ENCODE measurements at places on chromosomes 1 and 21.
A peak's percentile ranks its signal among the peaks of the same experiment; 100 is the strongest.

DNA sequence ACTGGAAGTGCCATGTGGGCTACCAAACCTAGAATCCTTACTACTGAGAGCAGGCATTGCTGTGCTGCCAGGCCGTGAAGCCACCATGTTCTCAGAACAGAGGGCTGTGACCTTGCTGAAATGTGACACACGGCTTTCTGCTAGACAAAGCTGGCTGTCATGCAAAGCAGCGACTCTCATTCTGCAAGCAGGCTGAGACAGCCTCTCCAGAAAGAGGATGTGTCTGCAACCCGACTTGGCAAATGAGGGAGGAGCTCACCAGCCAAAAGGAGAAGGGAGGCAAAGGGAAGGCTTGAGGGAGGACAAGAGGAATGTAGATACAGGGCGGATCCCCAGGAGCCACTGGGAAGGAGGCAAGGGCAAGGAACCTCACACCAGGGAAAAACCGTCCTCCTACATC lies 85.7 kb upstream of the KRTAP19-8 start:
- no peak for DNase-seq

DNA sequence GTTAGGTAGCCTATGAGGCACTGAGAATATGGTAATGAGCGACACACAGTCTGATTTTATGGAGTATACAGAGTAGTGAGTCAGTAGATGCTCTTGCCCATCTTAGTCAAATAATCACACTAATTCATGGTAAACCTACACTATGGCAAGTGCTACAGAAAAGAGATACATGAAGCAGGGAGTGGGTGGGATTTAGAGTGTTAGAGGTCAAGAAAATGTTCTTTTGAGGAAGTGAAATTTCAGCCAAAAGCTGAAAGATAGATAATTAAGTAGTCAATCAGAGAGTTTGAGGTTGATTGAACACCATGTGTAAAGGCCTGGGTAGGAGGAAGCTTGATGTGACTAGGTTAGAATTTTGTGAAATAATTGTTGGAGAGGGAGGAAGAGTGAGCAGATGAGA lies 14.7 kb downstream of the MDM4 start:
- no peak for DNase-seq

DNA sequence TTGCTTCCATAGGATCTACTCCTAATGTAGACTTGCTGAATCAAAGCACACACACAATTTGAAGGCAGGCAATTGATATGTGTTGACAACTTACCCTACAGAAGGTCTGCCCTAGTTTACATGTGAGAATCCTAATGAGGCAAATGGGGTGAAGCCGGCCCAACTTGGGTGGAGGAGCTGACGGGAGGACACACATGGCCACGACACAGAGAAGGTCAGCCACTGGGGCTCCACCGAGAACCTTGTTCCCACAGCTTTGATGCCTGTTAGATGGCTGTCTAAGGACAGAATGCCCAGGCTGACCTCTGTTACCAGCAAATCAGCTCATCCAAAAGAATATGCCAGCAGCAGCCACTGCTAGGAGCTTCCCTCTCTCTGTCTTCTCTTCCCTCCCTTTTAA lies 1.5 kb upstream of the PLA2G2D start:
- DNase-seq: no peak

- DNase-seq: no peak
Observed at GRCh38 chr21:44800103-44800502, 1.5 kb downstream of the UBE2G2 start.

- no peak for DNase-seq
Observed at GRCh38 chr1:47818682-47819573, 178.3 kb downstream of the TRABD2B start.

GRCh38 chr1:107954719-107955415 lies 10.1 kb downstream of the VAV3 start:
- DNase-seq: no peak

DNA sequence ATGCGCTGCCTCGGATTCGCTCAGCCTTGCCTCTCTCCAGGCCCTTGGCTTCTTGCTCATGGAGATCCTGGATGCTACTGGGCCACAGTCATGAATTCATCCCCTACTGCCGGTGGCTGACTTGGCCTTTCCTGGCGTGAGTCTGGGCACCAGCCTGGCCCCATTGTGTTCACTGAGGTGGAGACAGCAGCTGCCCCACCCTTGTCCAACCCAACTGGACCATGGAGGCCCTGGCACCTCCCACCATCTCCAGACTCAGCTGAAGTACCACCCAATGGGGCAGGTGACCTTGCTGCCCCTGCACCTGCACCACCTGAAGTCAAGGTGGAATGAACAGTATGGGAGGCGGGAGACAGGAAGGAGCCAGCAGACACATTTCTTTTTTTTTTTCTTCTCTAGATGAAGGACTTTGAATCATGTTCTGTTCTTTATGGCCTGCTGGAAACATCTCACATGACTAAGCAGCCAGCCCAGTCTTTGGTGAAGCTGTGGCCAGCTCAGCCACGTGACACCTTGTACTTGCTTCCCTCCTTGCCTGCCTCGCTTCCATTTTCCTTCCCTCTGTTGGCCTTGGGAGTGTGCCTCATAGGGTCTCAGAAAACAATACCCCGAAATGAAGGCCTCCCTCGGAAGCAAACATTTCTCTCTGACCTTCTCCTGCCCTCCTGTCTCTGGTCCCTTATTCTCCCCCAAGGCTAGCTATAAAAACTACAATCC lies 3.8 kb upstream of the SLC30A2 start:
- DNase-seq: no peak

DNA sequence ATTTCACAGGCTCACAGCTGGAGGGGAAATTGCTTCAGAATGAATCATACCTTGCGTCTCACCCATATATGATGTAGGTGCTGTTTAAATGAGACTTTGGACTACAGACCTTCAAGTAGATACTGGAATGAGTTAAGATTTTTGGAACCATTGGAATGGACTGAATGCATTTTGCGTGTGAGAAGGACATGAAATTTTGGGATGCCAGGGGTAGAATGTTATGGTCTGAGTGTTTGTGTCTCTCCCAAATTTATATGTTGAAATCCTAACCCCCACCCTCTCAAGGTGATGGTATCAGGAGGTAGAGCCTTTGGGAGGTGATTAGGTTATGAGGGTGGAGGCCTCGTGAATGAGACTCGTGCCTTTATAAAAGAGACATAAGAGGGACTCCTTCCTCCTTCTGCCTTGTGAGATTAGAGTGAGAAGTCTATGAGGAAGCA lies 41.4 kb downstream of the KCNK1 start:
- DNase-seq: no peak

DNA sequence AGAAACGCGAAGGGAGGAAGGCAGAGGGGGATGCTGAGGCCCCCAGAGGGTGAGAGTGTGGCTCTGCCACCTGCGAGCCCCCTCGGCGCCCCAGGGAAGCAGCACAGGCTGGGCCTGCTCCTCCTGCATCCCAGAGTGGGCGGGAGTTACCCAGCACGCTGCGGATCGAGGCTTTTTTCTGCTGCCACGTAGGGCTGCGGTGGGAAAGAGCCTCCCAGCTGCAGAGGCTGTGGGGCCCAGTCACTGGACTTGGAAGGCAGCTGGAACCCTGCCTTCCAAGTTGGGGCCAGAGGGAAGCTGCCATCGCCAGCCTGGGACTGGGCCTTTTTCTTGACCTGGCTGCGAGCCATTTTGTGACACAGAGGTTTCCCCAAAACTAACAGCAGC lies 2.3 kb upstream of the GRIK3 start:
- no peak for DNase-seq

DNA sequence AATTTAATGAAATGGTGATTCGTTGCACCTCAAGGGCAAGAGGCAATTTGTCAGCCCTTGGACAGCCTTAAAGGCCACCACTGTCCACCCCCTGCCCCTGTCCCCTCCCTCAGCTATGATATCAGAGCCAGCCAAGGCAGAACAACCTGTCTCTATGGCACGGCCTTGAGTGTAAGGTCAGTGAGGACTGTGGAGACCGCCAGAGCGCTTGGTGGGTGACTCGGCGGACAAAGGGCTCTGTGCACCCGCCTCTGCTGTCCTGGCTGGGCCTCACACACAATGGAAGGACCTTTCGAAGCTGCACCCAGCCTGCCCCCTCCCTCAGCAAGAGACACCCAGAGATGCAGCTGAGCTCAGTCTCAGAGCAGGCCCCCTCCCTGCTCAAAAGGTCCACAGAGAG lies 50.6 kb downstream of the SDC3 start:
- no peak for DNase-seq

DNA sequence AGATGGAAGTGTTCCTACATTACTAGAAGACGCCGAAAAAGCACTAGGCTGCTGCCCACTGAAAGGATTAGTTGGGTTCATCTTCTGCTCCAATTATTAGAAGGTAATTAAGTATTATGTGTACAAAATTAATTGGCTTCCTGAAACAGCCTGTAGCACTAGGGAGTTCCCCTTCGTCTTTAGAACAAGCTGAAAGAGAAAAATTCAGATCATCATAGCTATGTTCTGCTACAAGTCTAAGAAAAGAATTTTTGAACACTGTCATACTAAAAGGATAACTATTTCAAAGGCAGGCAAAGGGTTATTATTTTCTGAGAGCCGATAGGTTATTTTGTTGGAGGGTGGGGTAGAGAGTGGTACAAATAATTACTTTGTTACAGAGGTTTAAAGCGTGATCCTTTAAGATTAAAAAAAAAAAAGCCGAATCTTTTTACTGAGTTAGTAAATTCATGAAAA lies at the start of gene MCM3AP:
MCM3AP (minus strand) TSS at position 406 of the 456 bp plus-strand sequence; CDS start at position 81, 325 bp downstream.
- DNase-seq: no peak

DNA sequence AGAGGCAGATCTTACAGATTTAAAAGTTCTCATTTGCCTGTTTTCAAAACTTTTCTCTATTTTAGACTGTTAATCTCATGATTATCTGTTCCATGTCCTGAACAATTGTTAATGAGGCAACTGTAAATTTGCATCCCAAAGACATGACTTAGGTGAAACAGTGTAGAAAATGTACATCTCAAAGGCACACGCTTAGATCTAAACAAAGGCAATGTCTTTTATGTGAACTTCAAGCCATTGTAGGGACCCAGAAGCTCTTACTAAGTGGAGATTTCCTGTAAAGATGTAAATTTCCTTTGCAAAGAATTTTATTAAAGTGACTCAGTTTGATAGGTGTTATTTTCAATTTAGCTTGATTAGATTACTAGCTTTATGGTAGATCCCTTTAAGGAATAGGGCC lies 125.2 kb upstream of the F3 start:
- DNase-seq: no peak

- DNase-seq: no peak
Observed at GRCh38 chr1:154502066-154502743, at the start of the genes SHE and TDRD10. Gene SHE (minus strand): TSS chr1:154502412. CDS start chr1:154502026, 386 bp downstream. Gene TDRD10 (plus strand): TSS chr1:154502219. CDS start chr1:154506904, 4,685 bp downstream.

DNA sequence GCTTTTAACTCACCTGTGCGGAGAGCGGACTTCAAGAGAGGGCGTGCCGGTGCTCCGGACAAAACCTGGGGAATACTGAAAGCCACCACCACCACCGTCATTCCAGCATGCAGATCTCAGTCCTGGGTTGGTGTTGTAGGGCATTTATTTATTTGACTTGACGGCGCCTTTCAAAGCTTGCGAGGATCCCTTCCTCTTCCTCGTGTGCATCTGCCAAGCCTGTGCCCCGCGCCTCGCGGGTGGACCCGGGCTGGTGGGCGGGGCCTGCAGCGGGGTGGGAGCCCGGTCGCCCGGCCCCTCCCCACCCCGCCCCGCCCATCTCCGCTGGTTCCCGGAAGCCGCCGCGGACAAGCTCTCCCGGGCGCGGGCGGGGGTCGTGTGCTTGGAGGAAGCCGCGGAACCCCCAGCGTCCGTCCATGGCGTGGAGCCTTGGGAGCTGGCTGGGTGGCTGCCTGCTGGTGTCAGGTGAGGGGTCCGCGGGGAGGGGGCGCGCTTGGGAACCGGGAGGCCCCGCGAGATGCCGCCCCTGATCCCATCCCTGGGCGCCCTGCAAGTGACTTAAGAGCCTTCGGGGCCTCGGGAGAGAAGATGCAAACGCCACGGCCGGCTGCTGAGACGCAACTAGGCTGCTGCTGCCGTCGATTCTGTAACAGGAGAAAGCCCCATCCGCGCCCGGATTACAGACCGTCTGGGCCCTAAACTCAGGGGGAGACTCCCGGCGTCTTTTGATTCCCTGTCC lies at the start of gene IL10RB:
IL10RB (plus strand) TSS at position 318 of the 739 bp plus-strand sequence; CDS start at position 417, 99 bp downstream.
- peak; percentile 48 for DNase-seq

DNA sequence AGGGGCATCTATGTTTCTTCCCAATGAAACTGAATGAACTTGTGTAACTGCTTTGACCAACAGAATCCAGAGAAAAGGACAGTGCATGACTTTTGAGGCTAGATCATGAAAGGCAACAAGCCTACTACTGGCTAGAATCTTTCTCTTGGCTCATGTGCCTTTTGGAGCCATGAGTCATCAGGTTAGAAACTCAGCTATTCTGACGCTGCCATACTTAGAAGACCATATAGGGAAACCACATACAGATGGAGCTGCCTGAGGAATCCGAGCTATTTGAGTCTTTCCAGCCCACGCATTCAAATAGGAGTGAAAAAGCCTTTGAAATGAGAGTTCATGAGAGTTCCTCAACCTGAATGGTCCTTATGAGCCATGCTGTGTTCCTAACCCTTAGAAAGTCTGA lies 738.5 kb upstream of the CHRM3 start:
- no peak for DNase-seq

GRCh38 chr1:91398291-91398690 lies 6.3 kb downstream of the HFM1 start:
- DNase-seq: no peak

GRCh38 chr21:15003463-15004135 lies 61.2 kb downstream of the NRIP1 start:
- no peak for DNase-seq

- no peak for DNase-seq
Observed at GRCh38 chr1:180255536-180256340, 25.7 kb downstream of the LHX4 start.

DNA sequence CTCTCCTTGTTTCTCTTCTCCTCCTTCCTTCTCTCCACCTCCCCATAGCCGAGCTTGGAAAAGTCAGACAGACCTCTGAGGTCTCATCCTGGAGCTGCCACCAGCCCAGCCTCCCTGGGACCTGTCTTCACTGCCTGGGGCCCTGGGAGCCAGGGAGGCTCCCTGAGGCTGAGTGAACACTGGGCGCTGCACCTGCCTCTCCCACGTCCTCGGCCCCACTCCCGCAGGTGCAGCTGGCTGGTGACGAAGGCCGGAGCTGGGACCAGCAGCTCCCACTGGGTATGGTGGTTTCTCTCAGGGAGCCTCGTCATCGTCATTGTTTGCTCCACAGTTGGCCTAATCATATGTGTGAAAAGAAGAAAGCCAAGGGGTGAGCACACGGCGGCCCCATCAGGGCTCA lies 5.3 kb downstream of the TNFRSF14 start:
- no peak for DNase-seq

DNA sequence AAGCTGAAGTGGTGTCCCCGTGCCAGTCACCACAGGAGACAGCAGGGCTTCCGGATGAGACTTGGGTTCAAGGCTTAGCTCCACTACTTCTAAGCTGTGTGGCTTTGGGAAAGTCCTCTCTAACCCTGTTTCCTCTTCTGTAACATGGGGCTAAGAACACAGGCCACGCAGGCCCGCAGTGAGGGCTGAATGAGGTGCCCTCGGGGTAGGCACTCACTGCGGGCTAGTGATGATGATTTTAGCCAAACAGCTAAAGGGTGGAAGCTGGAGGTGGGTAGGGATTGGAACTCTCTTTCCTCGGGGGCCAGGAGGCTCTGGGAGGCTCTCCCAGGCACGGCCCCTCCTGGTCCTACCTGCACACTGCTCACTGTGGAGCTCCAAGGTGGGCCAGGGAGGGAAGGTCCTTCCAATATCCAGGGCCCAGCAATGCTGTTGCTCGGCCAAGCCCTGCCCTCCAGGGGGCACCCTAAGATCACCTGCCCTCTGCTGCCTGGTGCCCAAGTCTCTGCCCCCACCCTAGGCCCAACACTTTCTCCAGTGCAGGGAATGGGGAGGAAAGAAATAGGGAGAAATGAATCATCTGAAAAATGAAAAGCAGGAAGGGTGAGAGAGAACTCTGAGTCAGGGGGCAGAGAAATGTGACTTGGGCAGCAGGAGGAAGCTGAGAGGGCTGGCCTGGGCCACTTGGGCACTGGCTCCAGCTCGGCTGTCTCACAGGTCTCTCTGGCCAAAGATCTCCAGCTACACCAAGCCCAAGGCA lies 19.2 kb upstream of the EVA1B start:
- DNase-seq: no peak
